ENCODE measurements at places on chromosomes 5 and 9.

DNA sequence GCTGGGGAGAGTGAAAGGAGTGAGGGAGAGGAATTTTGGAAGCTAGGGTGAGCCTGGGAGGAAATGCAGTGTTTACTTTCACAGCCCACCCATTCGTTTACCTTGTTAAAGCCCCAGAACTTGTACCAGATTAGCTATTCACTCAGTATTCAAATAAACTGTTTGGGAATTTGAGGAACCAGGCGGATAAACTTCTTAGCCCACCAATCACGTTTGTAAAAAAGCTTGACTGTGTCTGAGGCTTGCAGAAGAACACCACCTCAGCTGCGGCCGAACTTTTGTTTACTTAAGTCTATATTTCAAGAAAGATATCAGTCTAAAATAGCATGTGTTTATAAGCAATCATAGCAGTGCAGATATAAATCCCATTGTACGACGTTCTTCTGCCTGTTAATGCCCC is 5.2 kb upstream of the TLE1 start:
- no peak for DNase-seq

- no peak for DNase-seq
Observed at GRCh38 chr9:107491081-107492053, 1.8 kb upstream of the KLF4 start.

GRCh38 chr9:123537809-123538208 is 181.8 kb downstream of the CRB2 start:
- no peak for DNase-seq

DNA sequence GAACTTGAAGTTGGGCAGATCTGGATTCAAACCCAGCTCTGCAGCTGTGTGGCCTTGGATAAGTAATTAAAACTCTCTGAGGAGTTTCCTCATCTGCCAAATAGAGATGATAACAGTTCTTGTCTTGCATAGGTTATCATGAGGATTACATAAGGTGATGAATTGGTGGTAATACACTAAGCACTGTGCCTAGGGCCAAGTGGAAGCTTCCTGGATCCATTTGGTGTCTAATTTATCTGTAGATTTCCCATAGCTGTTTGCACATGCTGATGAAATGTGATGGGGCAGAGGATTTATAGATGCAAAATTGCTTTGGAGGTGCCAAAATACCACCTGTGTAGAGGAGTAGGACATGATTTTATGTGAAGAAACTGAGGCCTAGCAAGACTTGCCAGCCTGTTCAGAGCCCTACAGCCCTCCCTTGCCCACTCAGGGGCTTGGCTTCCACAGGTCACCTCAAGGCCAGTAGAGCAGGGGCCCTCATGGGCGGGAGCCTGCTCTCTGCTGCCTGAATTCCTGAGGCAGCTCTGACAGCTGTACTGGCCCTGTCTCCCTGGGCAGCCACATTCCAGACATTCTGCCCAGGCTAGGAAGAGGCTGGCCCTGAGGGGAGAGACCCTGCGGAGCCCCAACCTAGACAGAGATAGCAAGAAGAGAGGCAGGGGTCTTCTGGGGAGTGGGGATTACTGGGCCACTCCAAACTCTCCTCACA is 5.9 kb upstream of the FAT2 start:
- DNase-seq: no peak

DNA sequence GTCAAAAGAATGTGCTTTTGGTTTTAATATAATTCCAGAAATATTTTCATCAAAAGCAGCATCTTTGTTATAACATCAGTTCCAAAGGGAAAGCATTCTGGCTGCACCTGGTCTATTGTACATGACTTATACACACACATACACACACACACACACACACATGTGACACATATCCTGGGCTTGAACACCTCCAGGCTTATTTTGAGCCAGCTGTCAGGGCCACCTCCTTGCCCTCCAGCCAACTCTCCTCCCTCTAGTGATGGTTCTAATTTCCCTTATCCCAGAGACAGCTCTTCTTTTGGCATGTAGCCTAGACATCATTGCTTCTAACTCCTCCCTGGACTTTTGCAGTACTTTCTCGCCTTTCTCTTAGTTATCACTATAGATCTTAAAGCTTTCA is 115.0 kb downstream of the PIK3R1 start:
- no peak for DNase-seq

DNA sequence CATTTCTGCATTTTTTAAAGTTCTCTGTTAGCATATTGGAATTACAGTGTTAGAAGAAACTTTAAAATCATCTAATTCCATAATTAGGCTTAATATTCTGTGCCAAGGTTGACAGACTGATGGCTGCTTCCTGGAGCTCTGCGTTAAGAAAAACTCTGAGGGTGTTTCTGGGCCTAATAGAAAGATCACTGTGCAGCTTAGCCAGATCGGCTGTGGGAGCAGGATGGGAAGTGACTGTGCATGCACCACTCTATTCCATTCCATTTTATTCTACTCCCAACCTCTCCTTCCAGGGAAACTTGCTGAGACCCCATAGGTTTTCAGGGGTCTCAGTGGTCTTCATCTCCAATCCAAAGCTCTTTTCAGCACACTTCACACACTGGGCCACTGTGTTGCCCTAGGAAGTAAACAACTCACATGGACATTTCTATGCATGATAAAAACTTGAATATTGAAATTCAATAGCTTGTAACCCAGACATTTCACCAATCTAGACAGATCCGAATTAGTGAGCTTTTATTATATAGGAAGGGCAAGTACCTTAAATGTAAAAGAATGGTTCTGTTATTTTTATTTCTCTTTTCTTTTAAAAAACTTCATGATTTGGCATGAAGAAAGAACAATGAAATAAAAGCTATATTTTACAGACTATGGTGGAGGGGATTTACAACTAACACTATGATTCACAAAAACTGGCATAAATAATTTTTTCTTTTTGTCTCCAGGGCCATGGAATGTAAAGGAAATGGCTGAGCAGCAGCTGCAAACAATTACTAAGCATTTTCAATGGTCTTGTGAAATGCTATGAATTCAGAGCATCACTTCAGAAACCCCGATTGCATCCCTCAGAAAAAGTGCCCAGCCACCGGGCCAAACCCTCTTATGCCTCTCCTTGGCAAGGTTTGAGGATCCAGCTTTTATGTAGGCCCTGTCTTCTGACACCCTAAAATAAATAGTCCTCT is 51.4 kb upstream of the DAB2 start:
- DNase-seq: no peak

DNA sequence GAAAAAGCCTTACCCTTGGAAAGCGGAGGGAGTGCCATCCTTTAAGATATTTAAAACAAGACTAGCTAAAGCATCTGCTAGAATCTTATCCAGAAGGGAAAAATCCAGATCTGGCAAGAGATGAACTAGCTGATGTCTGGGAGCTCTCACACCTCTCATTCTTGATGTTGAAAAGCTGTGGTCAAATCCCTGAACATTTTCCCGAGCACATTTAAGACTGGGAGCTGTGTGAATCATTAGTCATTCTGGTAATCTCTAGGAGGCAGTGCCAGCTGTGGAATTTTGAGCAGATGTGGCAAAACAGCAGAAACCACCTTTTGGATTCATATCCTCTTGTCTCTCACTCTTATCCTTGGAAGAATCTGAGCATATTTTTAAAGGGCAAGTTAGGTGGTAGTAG is 218.0 kb downstream of the MAN2A1 start:
- DNase-seq: no peak

- DNase-seq: no peak
Observed at GRCh38 chr5:56064984-56065383, 70.2 kb upstream of the IL6ST start.

- no peak for DNase-seq
Observed at GRCh38 chr5:159531554-159532105, 201.3 kb upstream of the IL12B start.

GRCh38 chr5:132391247-132391646 is 21.7 kb downstream of the SLC22A5 start:
- no peak for DNase-seq

GRCh38 chr9:132443951-132444607 is 34.1 kb downstream of the CFAP77 start:
- no peak for DNase-seq

GRCh38 chr5:73826301-73827105 is 200.5 kb downstream of the ARHGEF28 start:
- no peak for DNase-seq

- DNase-seq: no peak
Observed at GRCh38 chr5:98963019-98963418, 34.2 kb upstream of the CHD1 start.

DNA sequence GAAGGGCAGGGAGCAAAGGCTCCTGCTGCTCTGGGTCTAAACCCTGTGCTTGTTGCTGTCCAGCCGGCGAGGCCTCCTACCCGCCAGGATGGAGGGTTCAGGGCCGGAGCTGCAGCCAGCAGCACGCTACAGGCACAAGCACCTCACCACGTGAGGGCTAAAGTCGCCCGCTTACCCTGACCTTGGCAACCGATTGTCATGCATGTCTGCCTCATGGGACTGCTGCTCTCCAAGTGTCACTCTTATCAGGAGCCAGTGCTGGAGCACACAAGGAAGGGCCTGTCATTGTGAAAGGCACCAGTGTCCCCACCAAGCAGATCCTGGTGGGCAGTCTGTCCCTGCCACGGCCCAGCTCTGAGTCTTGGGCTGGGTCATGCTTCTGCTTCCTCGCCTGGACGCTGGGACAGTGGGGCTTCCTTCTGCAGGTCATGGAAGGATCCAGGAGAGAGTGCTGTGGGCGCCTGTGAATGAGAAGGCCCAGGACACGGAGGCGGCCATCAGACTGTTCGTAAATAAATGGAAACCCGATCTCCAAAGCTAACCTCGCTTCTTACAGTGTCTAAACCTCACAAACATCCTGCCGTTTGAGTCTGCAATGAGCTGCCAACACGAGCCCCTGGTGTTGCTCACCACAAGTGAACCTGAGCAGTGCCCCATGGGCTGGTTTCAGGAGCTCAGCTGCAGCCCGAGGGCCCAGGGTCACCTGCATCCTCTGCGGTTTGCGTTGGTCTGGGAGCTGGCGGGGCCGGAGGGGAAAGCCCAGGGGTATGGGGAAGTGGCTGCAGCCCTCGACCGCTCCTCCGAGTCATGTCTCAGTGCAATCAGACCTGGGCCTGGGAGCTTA is 58.2 kb upstream of the RXRA start:
- no peak for DNase-seq

DNA sequence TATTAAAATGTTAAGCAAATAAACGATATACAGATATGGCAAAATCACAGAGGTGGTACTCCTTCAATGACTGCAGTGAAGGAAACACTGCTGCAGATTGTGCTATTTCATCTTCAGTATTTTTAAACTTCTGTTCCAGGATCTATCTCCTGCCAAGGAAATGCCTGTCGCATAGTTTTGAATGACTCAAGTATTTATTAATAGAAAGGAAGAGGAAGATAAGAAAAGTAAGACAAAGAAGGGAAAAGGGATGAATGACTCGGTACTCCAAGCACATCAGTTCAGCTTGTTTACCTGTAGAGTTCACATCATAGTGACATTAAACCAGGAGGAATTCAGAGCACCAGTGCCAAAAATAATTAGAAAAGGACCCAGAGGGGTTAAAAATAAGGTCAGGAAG is 5.1 kb upstream of the GPX8 start:
- DNase-seq: no peak

DNA sequence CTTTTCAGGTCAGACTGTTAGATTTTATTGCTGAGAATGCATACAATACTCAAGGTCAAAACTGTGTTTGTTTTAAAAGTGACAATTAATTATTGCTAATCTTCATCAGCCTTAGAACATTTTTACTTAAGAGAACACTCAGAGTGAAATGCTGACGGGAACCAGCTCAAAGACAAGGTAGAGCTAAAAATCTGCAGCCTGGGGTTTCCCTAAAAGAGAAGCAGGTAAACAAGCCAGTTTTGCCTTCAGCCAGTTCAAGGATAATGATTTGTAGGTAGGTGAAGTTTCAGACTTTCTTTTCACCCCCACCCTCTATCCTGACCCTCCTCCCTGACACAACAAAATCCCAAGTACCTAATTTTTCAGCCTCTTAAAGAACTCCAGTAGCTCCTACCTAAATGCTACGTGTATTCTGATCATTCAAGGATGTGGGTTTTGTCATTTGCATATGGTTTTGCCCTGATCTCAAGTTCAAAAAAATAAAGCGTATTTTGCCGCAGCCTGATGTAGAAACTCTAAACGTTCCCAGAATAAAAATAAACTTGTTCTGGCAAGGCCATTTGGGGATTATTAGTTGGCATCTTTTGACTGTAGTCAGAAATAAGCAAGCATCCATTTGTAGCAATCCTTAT is 407.2 kb downstream of the EFNA5 start:
- no peak for DNase-seq

DNA sequence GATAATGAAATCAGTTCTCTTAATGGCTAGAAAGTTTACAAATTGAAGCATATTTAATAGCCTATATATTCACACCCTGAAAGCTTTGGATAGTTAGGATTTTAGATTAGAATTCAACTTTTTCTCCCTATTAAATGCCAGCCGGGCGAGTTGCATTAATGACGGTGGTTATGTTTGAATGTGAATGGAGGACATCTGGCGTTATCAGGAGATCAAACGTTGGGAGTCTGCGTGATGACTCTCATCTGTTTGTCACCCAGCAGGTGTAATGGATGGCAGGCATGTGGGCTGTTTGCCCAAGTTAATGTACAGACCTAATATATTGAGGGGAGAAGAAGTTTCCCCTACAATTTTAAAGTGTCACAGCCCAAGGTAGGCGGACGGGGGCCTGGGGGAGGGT is 1227.7 kb upstream of the WWC1 start:
- DNase-seq: no peak

DNA sequence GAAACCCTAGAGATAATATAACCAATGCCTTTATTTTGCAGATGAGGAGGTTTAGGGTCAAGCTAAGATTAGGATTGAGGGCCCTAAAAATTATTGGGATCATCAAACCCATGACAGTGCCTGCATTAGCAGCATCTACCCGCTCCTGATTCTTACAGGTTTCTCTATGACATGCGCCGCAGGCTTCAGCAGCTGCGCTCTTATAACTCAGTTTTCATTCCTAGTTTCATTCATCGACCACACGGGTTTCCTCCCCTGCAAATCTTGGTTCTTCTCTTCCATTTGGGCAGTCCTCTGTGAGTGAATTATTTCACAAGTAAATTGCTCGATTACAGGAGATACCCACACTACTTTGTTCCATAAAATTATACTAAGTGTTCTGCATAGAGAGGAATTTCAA is 137.2 kb downstream of the SLC24A2 start:
- no peak for DNase-seq

DNA sequence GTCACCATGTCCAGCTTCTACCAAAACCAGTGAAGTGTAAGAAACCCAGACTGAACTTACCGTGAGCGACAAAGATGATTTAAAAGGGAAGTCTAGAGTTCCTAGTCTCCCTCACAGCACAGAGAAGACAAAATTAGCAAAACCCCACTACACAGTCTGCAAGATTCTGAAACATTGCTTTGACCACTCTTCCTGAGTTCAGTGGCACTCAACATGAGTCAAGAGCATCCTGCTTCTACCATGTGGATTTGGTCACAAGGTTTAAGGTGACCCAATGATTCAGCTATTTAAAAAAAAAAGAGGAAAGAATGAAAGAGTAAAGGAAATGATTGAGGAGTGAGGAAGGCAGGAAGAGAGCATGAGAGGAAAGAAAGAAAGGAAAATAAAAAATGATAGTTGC is 19.8 kb downstream of the IL7R start:
- DNase-seq: no peak

GRCh38 chr5:112563169-112563826 is 144.2 kb upstream of the EPB41L4A start:
- DNase-seq: no peak

GRCh38 chr9:110640736-110641135 is 27.9 kb upstream of the MUSK start:
- no peak for DNase-seq

Measured in SIG-M5 (cell line).